ENCODE measurements at places on chromosomes 3 and 15. TPM values are rescaled to one million over a fixed set of nuclear protein-coding genes. Genes with fewer than 3 reads are reported as not detected.

- peak; percentile 33 for DNase-seq
Observed at GRCh38 chr3:141289228-141289772, 57.7 kb downstream of the PXYLP1 start.

HGD gene
- total RNA-seq: 98.6 TPM

DNA sequence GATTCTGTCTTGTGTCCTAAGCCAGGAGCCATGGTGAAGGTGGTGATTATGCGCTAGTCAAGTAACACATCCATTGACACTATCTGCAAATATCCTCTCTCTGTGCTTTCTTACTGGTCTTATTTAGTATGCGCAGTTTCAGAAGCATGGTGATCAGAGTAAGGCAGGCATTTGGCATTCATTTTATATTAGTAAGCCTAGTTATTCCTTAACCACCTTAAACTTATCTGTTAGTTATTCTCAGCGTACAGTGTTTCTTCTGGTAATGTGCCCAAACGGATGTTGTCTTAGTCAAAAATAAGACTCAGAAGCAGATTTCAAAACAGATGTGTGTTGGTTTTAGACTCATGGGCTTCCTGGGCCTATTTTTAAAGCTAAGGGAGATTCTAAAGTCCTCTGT lies 329.2 kb downstream of the GRM7 start:
- DNase-seq: no peak

DNA sequence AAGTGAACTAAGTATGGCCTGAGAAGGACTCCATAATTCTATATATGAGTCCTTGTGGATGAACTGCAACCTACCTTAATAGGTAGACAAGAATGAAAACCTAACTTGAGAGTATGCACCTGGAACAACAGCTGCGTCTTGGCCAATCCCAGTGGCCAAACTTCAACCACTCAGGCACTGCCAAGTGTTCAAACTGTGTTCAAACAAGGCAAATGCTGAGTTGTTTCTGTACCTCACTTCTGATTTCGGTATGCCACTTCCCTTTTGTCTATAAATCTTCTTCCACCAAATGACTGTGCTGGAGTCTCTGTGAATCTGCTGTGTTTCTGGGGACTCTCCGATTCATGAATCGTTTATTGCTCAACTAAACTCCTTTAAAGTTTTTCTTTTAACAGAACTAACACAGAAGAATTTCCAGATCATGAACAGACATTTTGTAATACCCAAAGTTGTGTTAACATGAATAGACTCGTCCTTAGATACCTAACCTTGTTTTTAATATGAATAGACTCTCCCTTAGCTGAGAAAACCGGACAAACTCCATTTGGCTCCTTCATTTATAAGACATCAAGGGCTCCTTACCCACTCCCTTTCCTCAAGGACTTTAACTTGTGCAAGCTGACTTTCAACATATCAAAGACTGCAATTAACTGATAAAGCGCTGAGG lies 4.1 kb downstream of the ZNF717 start:
- no peak for DNase-seq

DNA sequence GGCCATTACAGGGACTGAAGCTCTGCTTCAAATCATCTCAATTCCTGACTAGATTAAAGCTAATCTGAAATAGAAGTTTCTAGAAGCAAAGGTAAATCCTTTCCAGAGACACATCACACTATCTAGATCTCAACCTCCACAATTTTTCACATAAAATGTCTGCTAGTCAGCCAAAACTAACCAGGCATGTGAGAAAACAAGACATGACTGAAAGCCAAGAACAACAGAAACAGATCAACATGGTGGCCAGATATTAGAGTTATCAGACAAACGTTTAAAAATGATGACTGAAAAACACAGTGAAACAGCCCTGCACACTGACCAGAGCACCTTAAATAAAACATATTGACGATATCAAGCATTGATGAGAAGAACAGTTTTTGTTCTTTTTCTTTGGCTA lies 59.1 kb downstream of the SUMF1 start:
- no peak for DNase-seq

EXD1 gene
- total RNA-seq: not detected

DNA sequence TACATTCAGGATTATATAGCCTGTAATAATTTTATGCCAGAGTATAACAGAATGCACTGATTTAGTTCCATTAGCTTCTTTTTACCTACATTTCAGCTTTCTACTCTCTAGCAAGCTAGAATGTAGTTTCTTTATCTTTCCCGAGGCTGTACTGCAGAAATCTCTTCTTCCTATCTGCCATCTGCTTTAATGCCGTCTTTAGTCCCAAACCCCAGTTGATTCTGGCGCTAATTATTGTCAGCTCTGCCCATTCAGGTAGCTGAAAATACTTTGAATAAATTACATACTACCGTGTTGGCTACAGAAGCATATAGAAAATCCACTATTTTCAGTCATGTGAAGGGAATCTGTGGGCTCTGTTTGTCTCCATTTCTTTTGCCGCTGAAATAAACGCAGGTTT lies 706.7 kb downstream of the NTRK3 start:
- DNase-seq: no peak

GRCh38 chr3:48561045-48561736 lies 2.4 kb downstream of the UCN2 start:
- DNase-seq: peak; percentile 66

DNA sequence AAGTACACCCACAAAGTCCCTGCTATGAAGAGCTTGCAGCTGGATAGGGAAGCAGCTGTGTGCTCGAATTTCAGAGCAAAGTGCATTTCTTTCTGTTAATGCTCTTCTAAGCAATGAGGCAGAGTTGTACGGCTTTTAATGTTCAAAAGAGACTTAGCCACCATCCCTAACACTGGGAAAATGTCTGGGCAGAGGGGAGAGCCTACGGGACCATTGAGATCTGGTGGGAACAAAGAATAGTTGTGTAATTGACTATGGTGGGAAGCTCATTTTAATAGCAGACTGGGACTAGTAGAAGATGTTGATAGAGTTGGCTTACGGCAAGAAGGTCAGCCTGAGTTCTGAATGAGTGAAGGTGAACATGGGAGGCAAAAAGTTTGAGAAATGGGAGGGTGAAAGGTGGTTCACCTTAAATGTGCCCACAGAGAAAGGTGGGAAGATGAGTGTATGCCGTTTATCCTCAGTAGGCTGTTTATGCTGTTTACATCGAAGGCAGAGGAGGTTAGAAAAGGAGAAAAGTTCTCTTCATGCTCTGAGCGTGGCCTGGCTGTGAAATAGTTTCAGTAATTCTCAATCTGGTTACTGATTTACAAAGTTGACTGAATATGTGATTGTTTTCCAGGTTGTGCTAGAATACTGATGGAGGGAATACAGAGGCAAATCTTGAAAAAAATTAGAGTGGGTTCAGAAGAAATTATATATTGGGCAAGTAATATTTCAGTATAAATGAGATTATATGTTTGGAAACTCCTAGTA lies 22.9 kb upstream of the UTS2B start:
- no peak for DNase-seq

- DNase-seq: no peak
Observed at GRCh38 chr3:115502128-115502527, 121.2 kb upstream of the GAP43 start.

- no peak for DNase-seq
Observed at GRCh38 chr15:69215314-69216035, 55.0 kb downstream of the GLCE start.

ABHD6 gene
- 14.8 TPM for total RNA-seq

- DNase-seq: no peak
Observed at GRCh38 chr3:14719006-14719405, 44.1 kb downstream of the C3orf20 start.

A4GNT gene
- total RNA-seq: not detected

- DNase-seq: peak; percentile 45
Observed at GRCh38 chr3:53198256-53198977, 37.4 kb downstream of the PRKCD start.

SLC51B gene
- not detected for total RNA-seq

CD200R1L gene
- not detected for total RNA-seq

DNA sequence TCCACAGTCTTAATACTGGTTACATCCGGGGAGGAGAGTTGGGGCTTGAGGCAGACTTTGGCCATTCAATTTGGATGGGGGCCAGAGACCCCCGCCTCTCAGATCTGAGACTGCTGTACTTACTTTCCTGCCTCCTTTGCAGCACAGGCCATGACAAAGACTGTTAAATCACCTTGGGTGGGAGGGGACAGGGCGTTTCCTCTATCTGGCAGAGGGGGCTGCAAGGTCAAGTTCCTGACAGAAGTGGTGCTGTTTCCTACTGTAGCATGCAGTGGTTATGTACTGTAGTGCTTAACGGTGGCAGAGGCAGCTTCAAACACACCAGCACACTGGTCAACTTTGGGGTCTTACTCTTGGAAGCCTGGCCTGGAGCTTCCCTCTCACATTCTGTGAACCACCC lies 261.2 kb upstream of the LRRFIP2 start:
- no peak for DNase-seq

- no peak for DNase-seq
Observed at GRCh38 chr3:122033023-122033422, 11.0 kb upstream of the ILDR1 start.

GABRR3 gene
- total RNA-seq: not detected

DNA sequence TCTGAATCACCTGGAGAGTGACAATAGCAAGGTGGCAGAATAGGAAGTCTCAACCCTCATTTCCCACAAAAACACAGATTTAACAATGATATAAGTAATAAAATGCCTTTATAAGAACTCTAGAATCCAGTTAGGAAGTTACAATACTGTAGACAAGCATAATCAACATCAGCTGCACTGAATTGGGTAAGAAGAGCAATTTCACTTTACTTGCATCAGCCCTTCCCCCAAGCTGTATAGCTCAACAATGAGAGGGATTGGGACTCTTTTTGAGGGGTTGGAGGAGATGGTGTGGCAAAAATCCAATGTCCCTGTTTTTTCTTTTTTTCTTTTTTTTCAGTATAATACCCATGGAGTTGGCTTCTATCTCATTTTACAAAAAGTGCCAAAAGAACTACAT lies 63.1 kb downstream of the SERP1 start:
- DNase-seq: no peak

DNA sequence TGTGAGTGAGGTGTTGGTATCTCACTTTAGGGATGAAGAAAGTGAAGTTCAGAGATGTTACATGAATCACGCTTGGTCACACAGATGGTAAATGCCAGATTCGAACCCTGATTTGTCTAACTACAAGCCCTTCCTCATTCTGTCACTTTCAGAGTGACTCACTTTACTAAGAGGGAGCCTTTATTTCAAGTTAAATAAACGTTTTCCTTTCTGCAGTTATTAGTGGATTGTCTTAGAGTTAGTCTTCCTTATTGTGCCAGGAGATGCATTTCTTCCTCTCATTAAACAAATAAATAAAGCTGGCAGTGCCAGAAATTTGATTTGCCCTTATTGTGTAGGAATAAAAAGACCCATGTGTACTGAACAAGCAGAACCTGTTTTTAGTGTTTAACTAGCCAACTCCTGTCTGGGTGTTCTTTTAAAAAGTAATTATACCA lies 162.5 kb downstream of the AKAP13 start:
- no peak for DNase-seq

CASR gene
- total RNA-seq: under 0.01 TPM

DNA sequence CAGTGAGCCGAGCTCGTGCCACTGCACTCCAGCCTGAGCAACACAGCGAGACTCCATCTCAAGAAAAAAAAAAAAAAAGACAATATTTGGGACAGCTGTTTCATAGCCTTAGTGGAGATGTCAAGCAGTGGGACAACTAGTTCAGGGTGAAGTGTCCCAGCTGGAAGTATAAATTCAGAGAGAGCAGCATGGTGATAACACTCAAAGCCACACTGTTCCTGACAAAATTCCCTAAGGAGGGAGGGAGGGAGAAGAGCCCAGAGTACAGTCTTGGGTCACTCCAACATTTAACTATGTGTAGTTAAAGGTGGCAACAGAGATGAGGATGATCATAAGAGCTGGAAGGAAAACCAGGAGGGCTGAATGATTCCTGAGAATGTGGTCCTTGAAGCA lies 21.1 kb upstream of the IP6K2 start:
- DNase-seq: no peak

- no peak for DNase-seq
Observed at GRCh38 chr3:36674816-36675215, 89.5 kb downstream of the DCLK3 start.

DNA sequence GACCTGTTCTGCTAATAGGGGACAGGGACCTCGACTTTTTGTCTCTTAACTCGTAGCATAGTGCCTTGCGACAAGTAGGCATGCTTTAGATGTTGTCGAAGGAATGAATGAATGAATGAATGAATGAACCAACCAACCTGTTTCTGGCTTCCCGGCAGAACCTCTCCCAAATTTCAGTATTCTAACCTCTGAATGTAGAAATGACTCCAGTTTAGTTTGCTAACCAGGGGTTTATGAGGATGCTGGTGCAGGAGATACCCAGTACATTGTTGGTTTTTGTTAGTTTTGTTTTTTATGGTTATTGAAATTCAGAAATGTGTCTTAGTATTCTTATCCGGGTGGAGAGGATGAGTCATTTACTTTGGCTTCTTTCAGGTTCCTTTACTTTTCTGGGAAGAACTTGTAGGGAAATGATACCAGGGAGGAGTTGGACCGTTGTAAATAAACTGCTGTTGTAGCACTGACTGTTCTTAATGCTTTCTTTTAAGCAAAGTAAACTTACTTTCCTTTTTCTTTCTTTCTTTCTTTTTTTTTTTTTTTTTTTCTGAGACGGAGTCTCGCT lies 29.6 kb upstream of the EHHADH start:
- no peak for DNase-seq

FBXO40 gene
- not detected for total RNA-seq

- no peak for DNase-seq
Observed at GRCh38 chr3:140157161-140157560, 222.2 kb downstream of the CLSTN2 start.

- DNase-seq: no peak
Observed at GRCh38 chr3:140440446-140440845, 237.4 kb upstream of the TRIM42 start.

DNA sequence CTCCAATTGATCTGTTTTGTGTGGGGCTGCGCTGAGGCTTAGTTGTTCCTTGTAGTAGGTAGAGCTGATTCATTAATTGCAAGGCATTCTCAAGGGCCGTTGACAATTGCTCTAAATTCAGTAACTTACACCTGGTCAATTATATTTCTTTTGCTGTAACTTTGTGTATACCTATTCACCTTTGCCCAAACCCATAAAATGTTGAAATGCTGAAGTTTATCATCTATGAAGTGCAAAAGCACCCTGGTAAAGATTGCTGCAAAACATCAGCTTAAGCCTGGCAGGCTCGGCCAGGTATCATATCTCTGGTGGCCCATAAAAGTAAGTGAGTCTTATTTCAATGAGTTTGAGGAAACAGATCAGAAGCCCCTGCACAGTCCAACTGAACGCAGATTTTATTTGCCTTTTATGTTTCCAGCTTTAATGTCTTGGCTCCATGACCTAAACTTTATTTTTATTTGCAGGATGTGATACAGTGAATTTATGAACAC lies 203.6 kb upstream of the SLCO3A1 start:
- no peak for DNase-seq

- DNase-seq: no peak
Observed at GRCh38 chr3:12194209-12194608, 35.5 kb upstream of the TIMP4 start.

GRCh38 chr3:32592696-32593353 lies 22.2 kb upstream of the DYNC1LI1 start:
- no peak for DNase-seq
